ENCODE measurements at places on chromosomes 5 and 9.

DNA sequence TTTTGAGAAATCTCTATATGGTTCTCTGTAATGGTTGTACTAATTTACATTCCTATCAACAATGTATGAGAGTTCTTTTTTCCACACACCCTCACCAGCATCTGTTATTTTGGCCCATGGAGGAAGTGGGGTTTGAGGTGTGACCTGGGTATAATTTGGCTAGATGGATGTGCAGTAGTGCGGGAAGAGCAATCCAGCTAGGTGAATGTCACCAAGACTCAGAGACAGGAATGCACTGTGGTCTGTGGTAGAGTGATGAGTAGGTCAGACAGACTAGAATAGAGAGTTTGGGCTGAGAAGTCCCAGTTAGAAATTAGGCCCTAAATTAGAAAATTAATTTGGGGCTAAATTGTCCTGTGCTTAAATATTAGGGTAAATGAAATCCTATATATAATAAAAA lies 32.8 kb upstream of the PIP5K1B start:
- DNase-seq, result no peak

GRCh38 chr9:133458643-133459312 lies 1.0 kb upstream of the CACFD1 start:
- no peak for DNase-seq

- no peak for DNase-seq
Observed at GRCh38 chr5:151097820-151098767, 17.3 kb upstream of the TNIP1 start.

DNA sequence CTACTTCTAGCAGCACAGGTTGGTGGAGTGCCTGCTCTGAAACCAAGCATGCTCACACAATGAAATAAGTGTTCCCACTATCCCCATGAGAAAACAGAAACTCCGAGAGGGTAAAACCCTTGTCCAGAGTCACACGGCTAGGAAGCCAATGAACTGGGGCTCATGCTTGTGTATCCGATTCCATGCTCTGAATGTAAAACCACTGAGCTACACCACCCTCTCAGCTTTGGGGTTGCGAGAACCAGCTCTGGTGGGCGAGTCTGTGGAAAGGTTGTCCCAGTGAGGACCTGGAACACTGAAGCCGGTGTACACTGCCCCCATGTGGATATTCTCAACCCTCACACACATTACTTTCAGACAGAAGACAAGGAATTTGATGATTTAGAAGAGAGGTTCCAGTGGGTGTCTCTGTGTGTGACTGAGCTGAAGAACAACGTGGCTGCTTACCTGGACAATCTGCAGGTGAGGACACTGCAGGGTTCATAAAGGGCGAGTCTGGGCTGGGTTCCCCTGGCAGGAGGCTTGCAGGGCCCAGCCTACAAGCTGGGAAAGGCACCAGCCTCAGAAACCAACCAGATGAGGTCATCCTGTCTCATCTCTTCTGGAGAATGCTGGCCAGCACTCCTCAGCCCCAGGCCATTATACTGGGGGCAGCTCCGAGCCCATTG lies 37.4 kb downstream of the ARHGEF37 start:
- peak; percentile 55 for DNase-seq

DNA sequence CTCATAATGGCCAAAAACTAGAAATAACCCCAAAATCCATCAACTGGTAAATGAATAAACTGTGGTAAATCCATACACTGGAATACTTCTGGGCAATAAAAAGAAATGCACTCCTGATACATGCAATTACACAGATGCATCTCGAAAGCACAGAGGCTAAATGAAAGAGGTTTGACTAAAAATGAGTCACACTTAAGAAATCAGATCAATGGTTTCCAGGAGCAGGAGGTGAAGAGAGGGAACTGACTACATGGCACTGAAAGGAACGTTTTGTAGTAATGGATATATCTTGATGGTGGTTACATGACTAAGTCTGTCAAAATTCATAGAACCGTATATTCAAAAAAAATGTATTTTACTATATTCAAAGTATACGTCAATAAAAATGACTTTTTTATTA lies 42.4 kb downstream of the STRBP start:
- no peak for DNase-seq

DNA sequence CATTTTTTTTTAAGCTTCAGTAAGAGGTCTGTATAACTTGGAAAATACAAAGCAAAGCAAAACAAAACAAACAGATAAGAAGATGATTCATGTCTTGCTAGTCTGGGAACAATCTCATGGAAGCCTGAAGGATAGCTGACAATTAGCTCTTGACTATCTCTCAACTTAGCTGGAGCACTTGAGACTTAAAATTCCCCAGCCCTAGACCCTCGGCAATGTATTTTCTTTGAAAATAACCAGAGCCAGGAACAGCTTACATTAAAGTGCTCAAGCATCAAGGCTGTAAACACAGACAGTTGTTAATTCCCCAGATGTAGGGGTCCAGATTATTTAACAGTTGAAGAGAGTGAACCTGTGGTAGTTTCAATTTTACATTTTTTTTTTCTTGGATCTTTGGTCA lies 82.9 kb downstream of the TMEM252 start:
- no peak for DNase-seq

GRCh38 chr5:151692312-151692711 lies 5.6 kb upstream of the SPARC start:
- no peak for DNase-seq

- DNase-seq, result no peak
Observed at GRCh38 chr5:150505041-150505511, 2.9 kb upstream of the NDST1 start.

DNA sequence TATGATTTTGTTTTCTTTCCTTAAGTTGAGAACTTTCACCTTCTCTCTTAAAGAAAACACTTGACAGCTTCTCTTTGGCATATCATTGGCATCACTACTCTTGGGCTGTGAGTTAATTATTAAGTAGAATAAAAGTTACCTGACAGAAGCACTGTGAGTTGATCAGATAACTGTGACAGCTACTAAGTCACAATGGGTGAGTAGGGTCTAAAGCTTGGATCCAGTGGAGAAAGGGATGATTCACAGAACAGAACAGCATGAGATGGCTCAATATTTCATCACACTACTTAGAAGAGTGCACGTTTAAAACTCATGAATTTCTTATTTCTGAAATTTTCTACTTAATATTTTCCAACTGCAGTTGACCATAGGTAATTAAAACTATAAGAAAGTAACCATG lies 268.5 kb upstream of the NMUR2 start:
- DNase-seq, result no peak

- no peak for DNase-seq
Observed at GRCh38 chr5:32522429-32523143, 62.8 kb upstream of the SUB1 start.

DNA sequence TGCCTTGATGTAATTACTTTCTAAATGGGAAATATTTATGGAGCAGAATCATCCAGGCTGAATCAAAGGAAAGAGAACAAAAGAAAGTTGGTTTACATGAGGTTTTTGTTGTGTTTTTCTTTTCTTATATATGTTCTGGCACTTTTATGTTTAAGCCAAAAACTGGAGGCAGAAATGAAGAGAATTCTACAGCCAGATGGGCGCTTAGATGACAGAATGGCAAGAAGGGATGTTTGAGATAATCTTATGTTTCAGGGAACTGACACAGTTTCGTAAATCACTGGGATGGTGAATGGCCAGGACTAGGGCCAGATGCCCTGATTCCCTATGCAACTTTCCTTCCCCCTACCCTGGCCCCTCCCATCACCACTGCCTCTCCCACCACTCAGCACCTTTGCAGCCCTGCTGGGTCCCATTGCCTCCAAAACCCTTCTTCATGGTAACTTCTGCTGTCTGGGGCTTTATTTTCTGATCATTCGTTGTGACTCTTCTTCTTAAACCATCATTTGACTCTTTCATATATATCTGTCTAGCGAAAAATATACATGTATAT lies 111.8 kb downstream of the EFNA5 start:
- DNase-seq, result no peak

DNA sequence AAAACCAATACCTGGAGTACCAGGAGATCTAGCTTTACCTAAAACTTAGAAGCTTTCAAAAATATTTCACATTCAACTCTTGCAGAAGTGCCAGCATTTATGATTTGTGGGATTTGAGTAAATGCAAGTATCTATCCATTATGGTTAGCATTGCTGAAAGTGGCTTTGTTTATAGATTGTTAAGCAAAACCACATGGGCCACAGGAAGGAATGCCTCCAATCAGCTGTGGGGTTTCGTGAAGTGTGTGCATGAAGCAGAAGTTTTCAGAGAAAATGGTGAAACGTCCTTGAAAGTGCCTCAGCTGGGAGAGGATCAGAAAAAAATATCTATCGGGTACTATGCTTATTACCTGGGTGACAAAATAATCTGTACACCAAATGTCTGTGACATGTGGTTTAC lies 4.2 kb downstream of the LECT2 start:
- DNase-seq, result no peak

DNA sequence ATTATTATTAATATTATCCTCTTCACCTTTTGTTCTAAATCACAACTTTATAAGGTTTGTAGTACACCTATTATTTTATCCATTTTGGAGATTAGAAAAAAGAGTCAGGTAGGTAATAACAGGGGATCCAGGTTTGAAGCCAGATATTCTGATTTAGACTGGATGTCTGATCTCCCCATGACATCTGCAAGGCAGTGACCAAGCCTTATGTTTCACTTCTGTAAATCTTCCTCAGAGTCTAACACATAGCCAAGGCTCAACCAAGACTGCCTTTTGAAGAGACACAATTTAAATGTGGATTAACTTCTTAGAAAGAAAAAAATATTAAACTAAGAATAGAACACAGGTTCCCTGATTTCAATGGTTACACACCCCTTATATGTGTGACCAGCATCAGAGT lies 44.2 kb downstream of the CETN3 start:
- DNase-seq, result no peak

DNA sequence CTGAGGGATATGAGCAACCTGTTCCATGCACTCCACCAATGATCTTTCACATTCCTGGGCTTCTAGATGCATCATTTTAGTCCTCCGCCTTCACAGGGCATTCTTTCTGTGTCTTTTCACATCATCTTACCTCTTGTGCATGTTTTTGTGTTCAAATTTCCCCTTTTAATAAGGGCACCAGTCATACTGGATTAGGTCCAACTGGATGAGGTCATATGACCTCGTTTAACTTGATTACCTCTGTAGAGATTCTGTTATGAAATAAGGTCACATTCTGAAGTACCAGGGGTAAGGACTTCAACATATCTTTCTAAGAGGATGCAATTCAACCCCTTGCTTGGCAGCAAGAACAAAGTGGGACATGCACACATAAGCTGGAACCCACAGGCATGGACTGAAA lies 335.3 kb upstream of the TLE4 start:
- no peak for DNase-seq

- DNase-seq, result no peak
Observed at GRCh38 chr5:71945436-71945835, 161.8 kb upstream of the MAP1B start.

DNA sequence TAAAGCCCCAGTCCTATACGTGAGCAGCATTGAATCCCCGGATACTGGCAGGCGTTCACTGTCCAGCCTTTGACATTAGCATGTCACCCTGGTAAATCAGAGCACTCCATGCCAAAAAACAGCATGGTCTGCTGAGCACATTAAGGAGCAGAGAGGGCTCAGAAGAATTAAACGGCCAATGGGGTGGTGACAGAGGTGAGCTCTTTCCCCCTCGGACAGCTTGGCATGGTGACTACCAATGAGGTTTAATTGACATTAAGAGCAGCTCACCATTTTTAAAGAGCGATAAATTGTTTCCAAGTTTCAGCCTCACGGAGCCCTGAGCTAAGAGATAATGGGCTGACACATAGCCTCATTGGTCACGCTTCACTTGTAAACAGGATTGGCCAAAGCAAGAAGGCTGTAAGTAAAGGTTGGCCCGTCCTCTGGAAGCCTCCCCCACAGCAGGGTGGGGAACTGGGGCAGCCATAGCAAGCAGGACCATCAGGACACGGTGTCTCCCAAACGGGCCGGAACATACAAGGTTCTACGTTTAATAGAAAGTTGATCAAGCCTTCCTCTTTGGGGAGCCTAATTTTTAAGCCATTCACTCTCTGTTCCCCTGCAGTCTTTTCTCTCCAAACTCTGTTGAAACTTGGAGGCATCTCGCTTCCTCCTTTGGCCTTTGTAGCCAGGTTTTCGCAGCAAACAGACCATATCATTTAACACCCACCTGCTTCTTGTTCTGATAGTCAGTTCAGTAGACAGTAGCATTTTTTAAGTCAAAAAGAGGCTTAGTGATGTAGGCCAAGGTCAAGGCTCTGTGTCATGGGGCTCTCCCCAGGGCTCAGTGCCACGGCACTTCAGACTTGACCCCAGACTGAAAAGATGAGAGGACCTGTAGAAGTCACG lies 25.9 kb downstream of the QRFP start:
- no peak for DNase-seq

DNA sequence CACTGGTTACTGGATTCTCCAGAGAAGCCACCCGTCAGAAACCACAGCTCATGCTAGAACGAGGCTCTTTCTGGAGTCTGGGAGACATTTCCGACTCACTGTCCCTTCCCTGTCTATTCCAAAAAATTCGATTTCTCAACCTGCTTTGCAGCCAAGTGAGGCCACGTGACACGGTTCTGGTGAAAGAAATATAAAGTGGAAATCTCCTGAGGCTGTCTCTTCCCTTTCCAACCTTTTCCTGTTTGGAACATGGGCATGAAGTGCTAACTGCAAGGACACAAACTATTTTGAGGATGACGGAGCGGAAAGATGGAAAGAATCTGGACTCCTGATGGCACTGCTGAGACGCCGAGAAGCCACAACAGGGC lies 6.1 kb upstream of the PTGS1 start:
- no peak for DNase-seq

DNA sequence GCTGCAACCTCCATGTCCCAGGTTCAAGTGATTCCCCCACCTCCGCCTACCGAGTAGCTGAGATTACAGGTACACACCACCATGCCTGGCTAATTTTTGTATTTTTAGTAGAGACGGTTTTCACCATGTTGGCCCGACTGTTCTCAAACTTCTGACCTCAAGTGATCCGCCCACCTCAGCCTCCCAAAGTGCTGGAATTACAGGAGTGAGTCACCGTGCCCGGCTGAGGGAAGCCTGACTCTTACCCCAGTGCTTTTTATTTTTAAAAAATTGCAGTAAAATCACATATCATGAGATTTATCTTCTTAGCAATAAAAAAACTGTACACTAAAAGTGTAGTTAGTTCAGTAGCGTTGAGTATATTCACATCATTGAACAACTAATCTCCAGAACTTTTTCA lies 105.3 kb downstream of the SLIT3 start:
- DNase-seq, result no peak

GRCh38 chr9:124973807-124974206 lies 32.9 kb upstream of the GOLGA1 start:
- DNase-seq, result no peak

- no peak for DNase-seq
Observed at GRCh38 chr5:176892663-176893062, 6.5 kb downstream of the HK3 start.

DNA sequence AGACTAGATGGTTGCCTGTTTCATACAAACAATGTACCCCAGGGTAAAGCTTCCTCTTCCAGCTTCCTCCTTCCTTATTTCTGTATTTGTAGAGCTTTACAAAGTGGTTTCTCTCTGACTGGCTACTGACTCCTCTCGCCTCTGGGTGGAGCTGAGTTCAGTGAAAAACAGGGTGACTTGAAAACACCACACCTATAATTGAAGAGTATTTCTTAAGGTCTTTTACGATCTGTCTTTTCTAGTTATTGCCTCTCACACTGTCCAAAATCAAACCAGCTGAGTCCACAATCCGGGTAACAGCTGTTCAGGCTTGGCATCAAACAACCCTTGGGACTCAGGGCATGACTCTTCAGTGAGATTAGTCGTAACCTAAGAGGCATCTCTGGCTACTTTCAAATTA lies 200.4 kb downstream of the ARRDC3 start:
- no peak for DNase-seq

- peak; percentile 91 for DNase-seq
Observed at GRCh38 chr9:137878146-137878941, 762 bp downstream of the CACNA1B start.

Data from endothelial cell (in vitro differentiated cells).